ENCODE measurements at places on chromosomes 3 and 15.

- DNase-seq = no peak
Measured at GRCh38 chr15:57915827-57916531, 149.5 kb downstream of the ALDH1A2 start.

- no peak for DNase-seq
Measured at GRCh38 chr3:143330296-143330868, 210.8 kb downstream of the CHST2 start.

DNA sequence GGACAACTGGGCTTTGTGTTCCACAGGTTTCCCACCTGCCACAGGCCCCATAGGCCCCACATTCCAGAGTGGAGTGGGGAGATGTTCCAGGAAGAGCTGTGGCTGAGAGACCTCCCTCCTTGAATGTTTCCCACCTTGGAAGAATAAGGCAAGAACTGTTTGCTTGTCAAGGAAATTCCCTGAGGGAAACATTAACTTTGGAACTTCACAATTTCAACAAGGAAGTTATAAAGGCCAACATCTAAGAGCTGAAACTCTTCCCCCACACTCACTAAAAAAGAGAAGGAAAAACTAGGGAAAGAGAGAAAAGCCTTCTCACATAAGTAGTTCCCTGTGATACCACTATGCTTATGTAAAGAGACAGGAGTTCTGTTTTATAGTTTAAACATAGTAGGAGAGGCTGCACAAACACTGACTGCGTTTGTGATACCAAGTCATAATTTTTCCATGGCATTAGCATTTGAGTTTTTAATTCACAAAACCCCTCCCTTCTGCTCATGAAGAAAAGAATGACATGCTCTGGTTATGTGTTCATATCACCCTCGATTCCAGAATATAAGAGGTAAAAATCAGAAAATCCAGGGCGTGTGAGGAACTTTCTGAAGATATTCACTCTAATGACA, 39.8 kb upstream of the SPRED1 start:
- no peak for DNase-seq

GRCh38 chr3:13795816-13796215, 84.1 kb downstream of the WNT7A start:
- DNase-seq = no peak

DNA sequence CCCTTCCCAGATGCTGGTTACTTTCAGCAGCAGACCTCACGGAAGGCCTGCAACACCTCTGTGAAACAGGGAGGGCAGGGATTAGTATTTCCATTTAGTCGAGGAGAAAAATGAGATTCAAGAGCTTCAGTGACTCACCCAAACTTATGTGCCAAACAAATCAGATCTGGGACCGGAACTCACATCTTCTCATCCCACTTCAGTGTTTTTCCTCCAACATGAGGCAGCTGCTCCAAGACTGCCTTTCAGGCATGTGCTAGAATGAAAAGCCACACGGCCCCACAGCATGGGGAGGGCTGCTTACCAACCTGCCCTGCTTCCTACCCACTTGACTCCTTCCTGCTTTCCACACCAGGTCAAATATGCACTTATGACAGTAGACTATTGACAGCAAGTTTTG, 129.4 kb upstream of the SLC24A5 start:
- peak; percentile 39 for DNase-seq

GRCh38 chr3:31498791-31499190, 33.9 kb upstream of the STT3B start:
- no peak for DNase-seq

DNA sequence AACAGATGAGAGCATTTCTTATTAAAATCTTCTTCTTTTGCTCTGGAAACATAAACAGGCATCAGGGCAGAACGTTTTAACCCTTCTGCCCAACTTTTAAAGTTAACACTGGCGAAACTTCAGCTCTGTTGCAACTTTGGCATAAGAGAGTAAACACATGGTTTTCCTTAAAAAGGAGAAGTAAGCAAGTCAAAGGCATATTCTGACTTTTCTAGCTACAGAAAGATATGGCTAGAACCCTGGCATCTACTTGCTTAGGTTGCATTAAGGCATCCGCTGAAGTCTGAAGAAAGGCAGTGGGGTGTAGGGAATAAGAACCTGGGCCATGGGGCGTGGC, 13.3 kb upstream of the IL16 start:
- DNase-seq = no peak

- no peak for DNase-seq
Measured at GRCh38 chr3:15535732-15536131, 14.2 kb upstream of the COLQ start.

GRCh38 chr3:12194669-12195161, 36.0 kb upstream of the TIMP4 start:
- DNase-seq = no peak

DNA sequence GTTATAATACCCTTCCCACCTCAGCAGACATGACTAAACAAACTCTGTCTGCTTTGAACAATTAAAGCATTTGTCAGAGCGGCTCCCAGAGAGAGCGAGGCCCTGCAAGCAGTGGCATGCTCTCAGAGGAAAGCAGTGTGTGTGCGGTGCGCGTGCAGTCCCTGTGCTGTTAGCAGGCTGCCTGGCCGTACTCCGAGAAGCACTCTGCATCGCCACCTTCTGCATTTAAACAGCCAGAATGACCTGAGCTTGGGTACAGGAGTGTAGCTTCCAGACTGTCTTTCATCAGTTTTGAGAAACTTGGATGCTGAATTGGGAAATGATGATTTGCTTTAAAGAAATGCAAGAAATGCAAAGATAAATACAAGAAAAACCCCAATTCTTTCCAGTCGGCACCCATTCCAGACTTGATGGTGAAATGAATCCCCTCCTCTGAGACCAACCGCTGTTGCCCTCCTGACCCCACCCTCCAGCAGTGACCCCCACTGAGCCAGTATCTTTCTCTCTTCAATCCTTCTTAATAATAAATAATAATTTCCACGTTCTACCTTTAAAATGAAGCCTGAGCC, 113.5 kb downstream of the VGLL4 start:
- DNase-seq = peak; percentile 96

DNA sequence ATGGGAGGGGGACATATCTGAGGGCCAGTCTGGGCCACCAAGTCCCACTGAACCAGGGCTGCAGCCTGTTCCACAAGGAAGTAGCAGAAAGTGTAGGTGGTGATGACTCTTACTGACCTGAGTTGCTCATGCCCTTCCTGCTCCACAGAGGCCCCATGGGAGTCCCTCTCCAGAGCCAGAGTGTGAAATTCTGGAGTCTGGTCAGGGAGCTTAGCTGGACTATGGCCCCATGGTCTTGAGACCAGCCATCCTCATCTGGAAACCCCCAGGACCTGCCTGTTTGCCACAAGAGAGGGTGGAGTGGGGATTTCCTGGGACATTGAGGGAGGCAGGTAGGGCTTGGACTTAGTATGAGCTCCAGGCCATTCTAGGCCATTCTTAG, 3.0 kb downstream of the SPINT1 start:
- DNase-seq = no peak

- DNase-seq = no peak
Measured at GRCh38 chr3:197050511-197050910, 20.9 kb upstream of the MELTF start.

DNA sequence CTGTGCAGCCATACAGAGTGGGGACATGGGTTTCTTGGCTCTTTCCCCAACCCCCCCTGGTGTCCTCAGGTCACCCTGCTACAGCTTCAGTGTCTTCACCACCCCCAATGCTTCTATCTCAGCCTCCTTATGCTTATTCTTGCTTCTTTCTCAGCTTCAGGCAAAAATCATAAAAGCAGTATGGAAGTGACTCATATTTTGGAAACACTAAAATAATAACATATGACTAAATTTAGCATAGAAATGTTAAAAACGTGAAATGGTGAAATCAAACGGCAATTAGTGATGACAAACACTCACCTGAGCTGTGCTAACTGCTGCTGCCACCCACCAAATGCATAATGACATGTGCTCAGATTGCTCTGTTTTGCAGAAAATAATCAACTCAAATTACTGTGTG, 475.2 kb upstream of the EPHA3 start:
- no peak for DNase-seq

GRCh38 chr3:46006238-46007032, 10.8 kb upstream of the FYCO1 start:
- no peak for DNase-seq

- DNase-seq = peak; percentile 87
Measured at GRCh38 chr15:92801774-92802464, 98.2 kb upstream of the CHD2 start.

DNA sequence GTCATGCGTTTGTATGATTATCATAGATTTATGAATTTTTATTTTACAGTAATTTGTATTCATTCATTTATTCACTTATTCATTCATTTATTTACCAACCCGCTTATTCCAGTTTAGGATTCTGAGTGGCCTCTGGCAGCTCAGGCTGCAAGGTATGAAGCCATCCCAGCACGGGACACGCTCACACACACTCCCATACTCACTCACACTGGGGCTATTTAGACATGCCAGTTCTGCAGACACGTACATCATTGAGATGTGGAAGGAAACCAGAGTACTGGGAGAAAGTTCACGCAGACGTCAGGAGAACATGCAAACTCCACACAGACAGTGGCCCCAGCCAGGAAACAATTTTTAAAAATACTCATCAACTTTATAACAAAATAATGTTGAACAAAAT, 5.1 kb downstream of the CDIN1 start:
- no peak for DNase-seq

GRCh38 chr15:53982876-53983275, 4.6 kb downstream of the UNC13C start:
- no peak for DNase-seq

- peak; percentile 15 for DNase-seq
Measured at GRCh38 chr3:195873971-195874370, 34.4 kb downstream of the TNK2 start.

GRCh38 chr3:52440249-52440551, 4.7 kb downstream of the SEMA3G start:
- no peak for DNase-seq

DNA sequence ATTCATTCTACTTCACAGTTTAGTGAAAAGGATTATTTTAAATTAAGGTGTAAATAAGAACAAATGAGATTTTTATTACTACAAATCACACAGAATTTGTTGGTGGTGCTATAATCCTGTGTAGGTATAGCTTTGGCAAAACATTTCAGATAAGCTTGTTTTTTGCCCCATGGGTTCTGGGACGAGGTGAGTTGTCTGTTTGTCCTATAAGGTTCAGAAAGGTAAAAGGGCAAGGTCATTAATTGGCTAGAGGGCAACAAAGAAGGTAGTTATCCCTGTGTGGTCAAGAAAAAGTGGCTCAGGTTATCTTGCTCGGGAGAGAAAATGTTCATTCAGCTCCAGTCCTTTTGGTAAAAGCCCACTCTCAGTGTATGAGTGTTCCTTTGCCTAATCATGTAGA, 23.2 kb downstream of the AGTR1 start:
- no peak for DNase-seq

GRCh38 chr15:74523982-74524381, 17.0 kb upstream of the ARID3B start:
- DNase-seq = no peak

- DNase-seq = peak; percentile 61
Measured at GRCh38 chr3:170331143-170331542, 26.4 kb upstream of the SKIL start.

DNA sequence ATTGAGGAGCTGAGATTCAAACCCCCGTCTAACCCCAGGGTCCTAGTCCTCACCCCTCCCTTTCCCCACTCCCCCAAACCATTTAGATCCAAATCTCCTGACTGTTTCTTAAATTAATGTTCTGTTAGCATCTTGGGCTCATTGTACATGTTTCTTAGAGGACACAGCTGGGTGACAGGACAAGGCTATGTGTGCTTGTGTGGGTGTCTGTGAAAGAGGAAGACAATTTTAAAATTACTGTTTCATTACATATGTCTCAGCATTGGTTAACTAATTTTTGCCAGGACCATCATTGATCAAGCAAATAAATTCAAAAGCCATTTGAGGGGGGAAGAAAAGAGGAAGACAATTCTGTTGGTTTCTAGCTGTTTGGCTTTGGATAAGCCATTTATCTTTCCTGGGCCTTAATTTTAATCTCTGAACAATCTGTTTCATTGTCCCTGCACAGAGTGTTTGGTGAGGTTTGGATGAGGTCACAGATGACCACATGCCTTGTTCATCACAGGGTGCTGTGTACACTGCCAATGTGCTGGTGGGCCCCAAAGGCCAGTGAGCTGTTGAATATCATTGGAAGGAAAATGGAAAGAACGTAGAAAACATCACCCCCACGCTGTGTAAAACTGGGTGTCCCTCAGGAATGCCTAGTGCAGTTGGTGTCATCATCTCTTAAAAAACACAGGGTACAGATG, 51.9 kb downstream of the RPLP1 start:
- no peak for DNase-seq

DNA sequence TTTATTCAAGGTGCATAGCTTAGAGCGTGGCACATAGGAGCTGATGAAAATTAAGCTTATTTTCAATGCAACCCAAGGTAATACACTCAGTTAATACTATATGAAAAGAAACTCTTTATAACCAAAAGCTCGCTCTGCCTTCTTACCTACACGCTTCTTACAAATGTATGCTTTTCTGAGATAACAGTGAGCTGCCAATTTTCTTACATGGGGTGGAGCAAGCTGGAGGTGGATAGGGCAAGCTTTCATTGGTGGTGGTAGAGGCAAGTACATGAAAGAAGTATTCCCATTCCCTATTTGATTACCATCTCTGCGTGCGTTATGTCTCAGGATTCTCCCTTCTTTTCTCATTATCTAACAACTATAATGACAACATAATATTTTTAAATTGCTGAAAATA, 8.9 kb downstream of the DZIP3 start:
- no peak for DNase-seq

GRCh38 chr3:151579571-151580270, 118.9 kb upstream of the IGSF10 start:
- DNase-seq = no peak

- peak; percentile 43 for DNase-seq
Measured at GRCh38 chr15:95470997-95471689, 859.4 kb upstream of the NR2F2 start.

DNA sequence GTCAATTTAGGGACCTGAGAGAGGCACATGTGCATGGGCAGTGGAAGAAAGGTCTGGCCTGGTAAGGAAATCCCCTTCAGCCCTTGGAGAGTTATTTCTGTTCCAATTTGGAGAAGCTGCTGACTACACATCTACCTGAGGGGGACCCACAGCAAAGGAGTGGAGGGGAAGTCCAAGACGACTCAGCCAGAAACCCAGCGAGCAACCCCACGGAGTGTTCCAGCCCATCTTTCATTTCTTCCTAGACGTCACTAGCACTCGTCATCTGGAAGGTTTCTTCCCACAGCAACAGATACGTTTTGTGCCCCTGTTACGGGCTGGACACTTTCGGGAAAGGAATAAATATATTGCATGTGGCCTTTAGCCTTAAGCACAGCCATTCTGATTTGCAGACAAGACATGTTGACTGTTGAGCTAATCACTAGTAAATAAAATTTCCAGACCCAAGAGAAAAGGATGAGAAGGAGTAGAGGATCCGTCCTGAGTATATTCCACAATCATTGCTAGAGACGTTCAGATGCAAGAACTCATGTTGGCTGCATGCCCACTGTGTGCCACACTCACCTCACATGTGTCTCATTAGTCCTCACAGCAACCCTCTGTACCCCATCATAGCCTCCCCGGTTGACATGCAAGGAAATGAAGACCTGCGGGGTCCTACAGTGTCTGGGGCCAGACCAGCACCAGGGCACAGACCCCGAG, 7.8 kb upstream of the FAM174B start:
- no peak for DNase-seq
